H7 (cell line): ENCODE measurements at places on chromosomes 11 and 22. TPM values are rescaled to one million over a fixed set of nuclear protein-coding genes. Genes with fewer than 3 reads are reported as not detected.

DNA sequence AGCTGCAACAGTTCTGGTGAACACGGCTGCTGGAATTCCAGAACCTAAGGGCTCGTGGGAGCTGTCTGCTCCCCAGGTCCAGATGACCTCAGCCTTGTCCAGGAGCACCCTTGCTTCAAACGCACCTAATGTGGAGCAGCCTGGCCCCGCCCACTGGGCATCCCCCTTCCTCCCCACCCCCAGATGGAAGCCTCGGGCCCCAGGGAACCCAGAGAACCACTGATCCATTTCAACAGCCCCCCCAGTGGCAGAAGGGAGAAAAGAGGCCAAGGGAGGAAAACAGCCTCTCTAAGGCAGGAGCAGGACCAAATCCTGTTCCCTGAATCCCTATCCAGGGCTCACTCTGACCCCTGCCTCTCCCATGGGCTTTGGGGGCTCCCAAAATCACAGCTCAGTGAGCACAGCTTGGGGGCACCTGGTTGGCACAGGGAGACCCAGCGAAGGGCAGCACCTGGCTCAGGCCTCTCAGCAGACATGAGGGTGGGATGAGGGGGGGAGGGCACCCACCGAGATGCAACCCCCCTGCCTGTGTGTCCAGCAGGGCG is 1.2 kb downstream of the CYTH4 start:
- peak; percentile 73 for DNase-seq

- DNase-seq: no peak
These were observed 15.9 kb upstream of the MMP7 start for GRCh38 chr11:102546427-102546826.

DNA sequence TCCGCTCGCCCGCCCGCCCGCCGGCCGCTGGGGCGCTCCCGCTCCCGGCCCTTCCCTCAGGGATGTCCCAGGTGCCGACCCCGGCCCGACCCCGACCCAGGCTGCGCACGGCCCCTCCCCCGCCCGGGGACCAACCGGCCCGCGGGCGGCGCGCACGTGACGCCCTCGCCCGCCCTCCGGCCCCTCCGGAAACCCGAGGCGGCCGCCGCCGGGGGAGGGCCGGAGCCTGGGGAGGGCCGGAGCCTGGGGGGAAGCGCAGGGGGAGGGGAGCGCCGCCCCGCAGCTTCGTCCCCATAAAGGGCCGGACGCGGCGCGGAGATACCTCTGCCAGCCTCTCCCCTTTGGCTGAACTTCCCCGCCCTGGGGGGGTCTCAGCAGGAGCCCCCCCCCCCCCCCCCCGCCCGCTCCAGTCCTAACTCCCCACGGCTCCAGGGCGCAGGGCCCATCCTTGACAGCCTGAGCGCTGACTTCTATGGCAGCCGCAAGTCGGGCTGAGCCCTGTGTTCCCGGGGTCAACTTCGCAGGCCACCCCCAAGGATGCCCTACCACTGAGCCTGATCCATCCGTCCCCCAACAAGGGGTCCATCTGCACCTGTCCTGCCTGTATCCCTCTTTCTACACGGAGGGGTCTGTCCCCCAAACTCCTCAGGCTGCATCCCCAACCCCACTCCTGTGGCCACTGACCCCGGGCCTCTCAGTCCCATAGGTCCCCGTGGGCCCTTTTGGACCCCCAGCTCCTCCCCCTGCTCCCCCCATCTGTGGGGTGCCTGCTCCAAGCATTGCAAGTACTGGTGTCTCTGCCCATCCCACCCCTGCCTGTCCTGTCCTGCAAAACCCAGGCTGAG is at the start of gene MAPK12:
TSS of gene MAPK12 (minus strand) at position 69 of the 845 bp plus-strand sequence. CDS start 174 bp downstream, outside the sequence.
- peak; percentile 98 for DNase-seq

- no peak for DNase-seq
These were observed 117.2 kb upstream of the NAV2 start for GRCh38 chr11:19595499-19595839.

DNA sequence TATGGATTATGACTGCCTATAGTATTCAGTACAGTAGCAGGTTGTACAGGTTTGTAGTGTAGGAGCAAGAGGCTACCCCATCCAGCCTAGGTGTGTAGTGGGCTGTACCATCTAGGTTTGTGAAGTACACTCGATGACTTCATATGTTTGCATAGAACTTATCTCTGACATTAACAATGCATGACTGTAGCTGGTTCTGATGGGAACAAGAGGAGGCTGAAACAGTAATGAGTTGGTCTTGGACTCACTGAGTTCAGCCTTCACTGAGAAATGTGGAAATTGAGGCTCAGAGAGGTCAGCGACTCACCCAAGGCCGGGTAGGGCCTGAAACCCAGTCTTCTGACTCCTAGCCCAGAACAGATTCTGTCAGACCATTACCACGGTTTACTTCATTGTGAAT is 13.0 kb downstream of the MYO7A start:
- DNase-seq: no peak

- no peak for DNase-seq
These were observed 15.3 kb downstream of the NPAT start for GRCh38 chr11:108206969-108207682.

DNA sequence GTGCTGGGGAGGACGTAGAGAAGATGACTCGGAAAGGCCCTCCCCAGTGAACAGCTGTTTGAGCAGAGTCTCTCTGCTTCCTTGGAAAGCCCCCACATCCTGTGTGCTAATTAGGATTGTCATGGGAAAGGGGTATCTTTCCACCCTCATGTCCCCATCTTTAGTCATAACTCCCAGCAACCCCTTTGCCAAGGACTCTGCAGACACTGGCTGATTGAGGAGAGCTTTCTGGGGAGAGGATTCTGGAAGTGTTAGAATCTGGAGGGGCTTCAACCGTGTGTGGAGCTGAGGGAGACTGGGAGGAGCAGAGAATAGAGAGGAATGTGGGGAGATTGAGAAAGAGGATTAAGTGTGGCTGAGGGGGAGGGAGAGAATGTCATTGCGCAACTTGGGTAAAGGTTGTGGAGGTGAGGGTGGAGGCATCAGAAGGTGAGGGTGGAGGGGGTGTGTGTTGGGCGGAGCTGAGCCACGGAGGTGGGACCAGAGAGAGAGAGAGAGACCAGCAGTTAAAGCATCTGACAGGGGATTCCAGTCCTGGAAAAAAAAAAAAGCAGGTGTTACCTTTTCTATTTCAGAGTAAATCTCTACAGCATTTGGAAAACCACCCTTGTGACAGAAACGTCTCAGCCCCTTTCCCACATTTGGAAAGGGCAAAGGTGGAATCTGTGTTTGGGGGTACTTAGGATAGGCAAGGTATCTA is 2.2 kb downstream of the DTX4 start:
- DNase-seq: peak; percentile 82

- DNase-seq: no peak
These were observed 20.5 kb downstream of the PAX6 start for GRCh38 chr11:31790649-31791048.

DNA sequence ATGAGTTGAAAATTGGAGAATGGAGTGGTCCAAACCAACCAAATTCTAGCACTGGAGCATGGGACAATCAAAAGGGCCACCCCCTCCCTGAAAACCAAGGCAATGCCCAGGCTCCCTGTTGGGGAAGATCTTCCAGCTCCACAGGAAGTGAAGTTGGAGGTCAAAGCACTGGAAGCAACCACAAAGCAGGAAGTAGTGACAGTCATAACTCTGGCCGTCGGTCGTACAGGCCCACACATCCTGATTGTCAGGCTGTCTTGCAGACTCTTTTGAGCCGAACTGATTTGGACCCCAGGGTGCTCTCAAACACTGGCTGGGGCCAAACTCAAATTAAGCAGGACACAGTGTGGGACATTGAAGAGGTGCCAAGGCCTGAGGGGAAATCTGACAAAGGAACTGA is 80.5 kb upstream of the ADSL start:
- DNase-seq: no peak

GRCh38 chr22:20970939-20971657 is 4.0 kb downstream of the AIFM3 start:
- peak; percentile 57 for DNase-seq

GRCh38 chr11:101880222-101880621 is 34.6 kb upstream of the CEP126 start:
- no peak for DNase-seq

DNA sequence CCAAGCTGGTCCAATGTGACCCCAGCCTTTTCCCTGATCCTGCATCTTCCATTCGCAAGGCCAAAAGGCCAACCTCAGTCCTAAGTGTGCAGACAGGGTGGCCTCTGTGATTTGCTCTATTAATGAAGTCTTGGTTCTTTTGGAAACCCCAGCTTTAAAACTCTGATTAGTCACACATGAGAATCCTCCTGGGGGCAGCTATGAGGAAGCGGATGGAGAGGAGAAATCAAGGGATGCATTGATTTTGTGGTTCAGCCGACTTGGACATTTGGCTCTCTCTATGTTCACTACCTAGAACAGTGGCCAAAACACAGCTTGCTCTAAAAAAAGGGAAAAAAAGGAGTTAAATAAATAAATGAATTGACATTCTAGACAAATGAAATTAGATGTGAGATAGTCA is 98.6 kb upstream of the USP47 start:
- DNase-seq: no peak

GRCh38 chr11:71395774-71396173 is 52.4 kb downstream of the DHCR7 start:
- DNase-seq: no peak

The MTA2 gene
- 151 and 166 TPM in 2 replicates for total RNA-seq

The PDE3B gene
- total RNA-seq: 6.6 and 8.1 TPM in 2 replicates

The ADM gene
- total RNA-seq: 103 and 106 TPM in 2 replicates

The HEPN1 gene
- total RNA-seq: not detected in 2 replicates

The TSGA10IP gene
- 1.7 and 4.1 TPM in 2 replicates for total RNA-seq

The OR4S2 gene
- total RNA-seq: not detected in 2 replicates

The SLC22A25 gene
- total RNA-seq: 0.18 TPM in 1 of 2 replicates, not detected in the other

The LMNTD2 gene
- 2.7 and 4.0 TPM in 2 replicates for total RNA-seq

The OR52I2 gene
- not detected in 2 replicates for total RNA-seq
